ENCODE measurements at places on chromosomes 11 and 22.

DNA sequence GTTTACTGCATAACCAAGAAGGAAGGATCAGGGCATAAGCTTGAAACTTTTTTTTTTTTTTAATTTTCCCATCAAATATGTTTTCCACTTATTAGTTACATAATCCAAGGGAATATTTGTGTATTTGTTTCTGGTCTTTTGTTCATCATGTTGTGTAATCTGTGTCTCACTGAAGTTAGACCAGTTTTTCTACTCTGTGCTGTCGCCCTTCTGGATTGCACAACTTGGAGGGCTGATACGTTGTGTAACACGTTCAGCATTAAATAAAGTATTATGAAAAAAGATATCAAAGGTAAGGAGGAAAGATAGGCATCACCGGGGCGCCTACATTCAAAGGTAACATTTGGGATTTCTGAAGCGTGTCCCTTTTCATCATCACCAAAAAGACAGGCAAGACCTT lies 3.3 kb upstream of the E2F8 start:
- peaks cover 35% of the 10 kb centered on the region for H3K27me3 ChIP-seq
- no peaks in the 10 kb centered on the region for H3K36me3 ChIP-seq
- H3K4me1 ChIP-seq = peaks cover 12% of the 10 kb centered on the region
- no peak for DNase-seq
- peak overlapping the region; percentile 16 for H3K4me3 ChIP-seq

GRCh38 chr11:126608658-126609057 lies 253.2 kb downstream of the ST3GAL4 start:
- H3K4me3 ChIP-seq = peak overlapping the region; percentile 62
- peaks cover 74% of the 10 kb centered on the region for H3K27me3 ChIP-seq
- peaks cover 40% of the 10 kb centered on the region for H3K4me1 ChIP-seq
- H3K27ac ChIP-seq = peak overlapping the region; percentile 18
- H3K36me3 ChIP-seq = no peaks in the 10 kb centered on the region

GRCh38 chr11:68890490-68891231 lies 13.0 kb downstream of the MRPL21 start:
- H3K4me1 ChIP-seq = peaks cover 6% of the 10 kb centered on the region
- peak overlapping the region; percentile 76 for H3K27ac ChIP-seq
- H3K27me3 ChIP-seq = no peaks in the 10 kb centered on the region
- DNase-seq = no peak
- H3K36me3 ChIP-seq = peaks cover 9% of the 10 kb centered on the region

- peaks cover 32% of the 10 kb centered on the region for H3K4me1 ChIP-seq
- DNase-seq = no peak
- no peak overlapping the region for H3K27ac ChIP-seq
- no peaks in the 10 kb centered on the region for H3K36me3 ChIP-seq
- H3K27me3 ChIP-seq = no peaks in the 10 kb centered on the region
Measured at GRCh38 chr11:2731130-2732125, 31.6 kb upstream of the KCNQ1OT1 start.

DNA sequence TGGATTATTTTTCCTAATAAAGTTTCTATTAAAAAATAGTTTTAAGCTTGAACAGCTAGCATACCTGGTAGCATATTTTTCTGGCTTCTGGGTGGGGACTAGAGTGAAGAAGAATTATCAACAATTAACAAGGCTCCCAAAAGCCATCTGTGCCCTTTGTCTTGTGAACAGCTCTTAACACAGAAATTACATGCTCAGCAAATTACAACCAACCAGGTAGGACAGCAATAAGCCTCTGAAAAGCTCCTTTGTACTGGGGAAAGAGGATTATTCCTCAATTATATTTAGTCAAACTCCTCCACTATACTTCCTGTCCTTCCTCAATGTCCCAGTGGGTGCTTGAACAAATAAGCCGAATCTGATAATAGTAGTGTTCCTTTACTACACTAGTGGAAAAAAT lies 162.8 kb downstream of the RAB38 start:
- H3K27ac ChIP-seq = no peak overlapping the region
- DNase-seq = no peak
- H3K27me3 ChIP-seq = no peaks in the 10 kb centered on the region
- H3K4me1 ChIP-seq = peaks cover 7% of the 10 kb centered on the region
- H3K4me3 ChIP-seq = no peak overlapping the region
- H3K36me3 ChIP-seq = no peaks in the 10 kb centered on the region

DNA sequence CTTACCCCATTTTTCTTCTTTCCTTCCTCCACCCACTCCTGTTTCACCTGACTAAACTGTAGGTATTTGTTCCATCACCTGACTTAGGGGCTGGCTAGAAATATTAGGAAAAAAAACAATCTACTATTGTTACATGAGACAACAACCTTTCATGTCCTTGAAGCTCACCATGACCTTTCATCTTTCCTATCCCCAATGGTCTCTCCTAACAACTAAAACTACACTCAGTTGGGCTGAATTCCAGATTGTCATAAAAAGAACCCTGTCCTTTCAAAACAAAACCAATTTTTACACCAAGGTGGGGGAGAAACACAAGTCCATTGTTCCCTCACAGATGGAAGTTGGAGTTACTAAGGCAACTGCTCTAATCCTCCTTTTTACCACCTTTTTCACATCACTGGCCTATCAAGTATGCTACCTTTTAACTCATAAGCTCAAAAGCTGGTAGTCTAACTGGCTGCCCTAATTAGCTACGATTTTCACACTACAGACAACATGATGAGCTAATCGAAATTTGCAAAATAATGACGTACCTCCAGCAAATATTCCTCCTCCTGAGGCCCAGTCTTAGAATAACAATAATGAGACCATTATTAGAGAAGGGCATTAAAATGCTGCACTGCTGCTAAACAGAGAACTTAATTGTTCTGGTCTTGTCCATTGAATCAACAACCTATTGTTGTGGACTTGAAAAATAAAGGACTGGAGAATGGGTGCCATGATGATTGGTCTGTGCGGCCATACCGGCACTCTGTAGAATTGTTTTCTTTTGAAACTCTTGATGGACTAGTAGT lies 46.5 kb upstream of the SOX6 start:
- no peaks in the 10 kb centered on the region for H3K27me3 ChIP-seq
- H3K4me3 ChIP-seq = no peak overlapping the region
- H3K27ac ChIP-seq = peak overlapping the region; percentile 57
- H3K4me1 ChIP-seq = peaks cover 29% of the 10 kb centered on the region
- H3K36me3 ChIP-seq = no peaks in the 10 kb centered on the region
- DNase-seq = no peak

- DNase-seq = no peak
- peak overlapping the region; percentile 80 for H3K27ac ChIP-seq
Measured at GRCh38 chr11:71453918-71454304, 908 bp downstream of the NADSYN1 start.

DNA sequence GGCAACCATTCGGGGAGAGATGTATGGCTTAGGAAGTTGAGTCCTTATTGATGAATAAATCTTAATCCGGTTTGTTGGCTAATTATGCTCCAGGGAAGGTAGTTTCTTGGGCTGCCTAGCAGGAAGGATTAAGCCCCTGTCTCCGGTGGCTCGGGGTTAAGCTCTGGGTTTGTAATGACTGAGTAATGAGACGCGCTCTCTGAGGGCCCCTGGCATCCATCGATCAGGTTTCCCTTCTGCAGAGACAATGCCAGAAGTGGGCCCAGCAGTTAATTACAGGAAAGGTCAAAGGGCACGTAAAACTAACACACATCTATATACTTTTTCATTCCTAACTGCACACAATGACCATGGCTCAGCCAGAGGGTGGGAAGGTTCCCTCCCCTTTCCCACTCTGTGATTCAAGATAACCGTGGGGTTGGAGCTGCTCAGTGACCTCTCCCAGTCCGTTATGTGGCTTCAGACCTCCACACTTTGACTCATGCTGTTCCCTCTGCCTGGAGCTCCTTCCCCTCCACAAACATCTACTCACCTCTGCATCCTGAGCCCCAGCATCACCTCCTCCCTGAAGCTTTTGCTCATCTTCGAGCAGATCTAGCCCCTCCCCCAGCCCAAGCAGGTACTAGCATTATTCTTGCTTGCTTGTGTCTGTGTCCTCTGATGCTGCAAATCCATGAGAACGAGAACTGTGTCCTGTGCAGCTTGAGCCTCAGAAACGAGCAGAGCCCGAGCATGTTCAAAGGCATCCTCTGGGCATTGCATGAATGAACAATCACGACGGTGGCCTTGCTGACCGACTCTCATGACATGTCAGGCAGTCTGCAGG lies 16.6 kb downstream of the SCUBE1 start:
- no peaks in the 10 kb centered on the region for H3K36me3 ChIP-seq
- no peak for DNase-seq
- H3K4me3 ChIP-seq = peak overlapping the region; percentile 60
- H3K4me1 ChIP-seq = peaks cover 50% of the 10 kb centered on the region

DNA sequence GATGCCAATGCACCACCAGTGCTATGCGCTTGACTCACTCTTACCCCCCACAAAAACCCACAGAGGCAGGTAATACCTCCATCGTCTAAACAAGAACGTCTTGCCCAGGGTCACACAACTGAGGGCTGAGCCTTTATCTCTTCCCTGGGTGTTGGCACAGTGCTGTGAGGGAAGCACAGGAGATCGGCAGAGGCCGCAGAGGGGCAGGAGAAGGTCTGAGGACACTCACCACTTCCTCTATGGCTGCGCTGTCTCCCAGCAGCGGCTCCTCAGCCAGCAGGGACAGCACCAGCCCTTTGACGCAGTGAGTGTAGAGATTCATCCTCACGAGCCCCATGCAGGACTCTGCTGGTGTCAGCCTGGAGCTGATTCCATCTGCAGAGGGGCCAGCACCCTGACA lies 19.9 kb downstream of the HPS4 start:
- peak overlapping the region; percentile 49 for H3K27ac ChIP-seq
- DNase-seq = no peak
- H3K4me1 ChIP-seq = peaks cover 18% of the 10 kb centered on the region
- H3K4me3 ChIP-seq = no peak overlapping the region
- H3K36me3 ChIP-seq = peaks cover 7% of the 10 kb centered on the region
